ENCODE measurements at places on chromosomes 2 and 18. TPM values are rescaled to one million over a fixed set of nuclear protein-coding genes. Genes with fewer than 3 reads are reported as not detected.

DNA sequence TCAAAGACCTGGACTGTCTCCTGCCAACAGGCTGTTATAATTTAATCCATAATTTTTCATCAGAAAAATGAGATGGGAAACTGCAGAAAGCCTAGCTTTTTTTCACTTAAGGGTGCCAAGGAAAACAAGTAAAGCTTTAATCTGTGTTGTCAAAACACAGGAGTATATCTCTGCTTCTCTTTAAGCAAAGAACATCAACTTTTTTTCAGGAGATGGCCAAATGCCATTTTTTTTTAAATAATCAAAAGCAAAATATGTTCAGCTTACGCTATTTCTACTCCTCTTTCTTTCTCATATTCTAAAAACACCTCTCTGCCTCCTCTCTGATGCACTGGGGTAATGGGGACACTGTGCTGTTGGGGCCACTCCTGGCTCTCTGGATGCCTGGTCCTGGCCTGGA, 73.1 kb upstream of the NXPH2 start:
- no peak for DNase-seq

The PTH2R gene
- 0.37 TPM for total RNA-seq

DNA sequence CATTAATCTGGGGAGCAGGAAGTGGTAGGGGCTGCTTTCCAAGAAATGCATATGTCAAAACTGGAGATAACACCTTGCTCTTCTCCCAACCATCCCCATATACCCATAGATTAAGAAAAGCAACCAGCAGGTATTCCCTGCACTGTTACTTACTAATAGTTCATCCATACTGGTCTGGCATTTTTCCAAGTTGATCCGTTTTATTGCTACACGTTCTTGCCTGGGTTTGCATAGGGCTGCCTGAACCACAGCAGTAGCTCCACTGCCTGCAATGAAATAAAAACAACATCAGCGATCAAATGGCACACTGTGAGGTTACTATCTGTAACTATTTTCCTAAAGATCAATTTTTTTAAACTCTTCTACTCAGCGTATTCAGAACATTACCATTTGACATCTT, 65.6 kb downstream of the STK39 start:
- no peak for DNase-seq

DNA sequence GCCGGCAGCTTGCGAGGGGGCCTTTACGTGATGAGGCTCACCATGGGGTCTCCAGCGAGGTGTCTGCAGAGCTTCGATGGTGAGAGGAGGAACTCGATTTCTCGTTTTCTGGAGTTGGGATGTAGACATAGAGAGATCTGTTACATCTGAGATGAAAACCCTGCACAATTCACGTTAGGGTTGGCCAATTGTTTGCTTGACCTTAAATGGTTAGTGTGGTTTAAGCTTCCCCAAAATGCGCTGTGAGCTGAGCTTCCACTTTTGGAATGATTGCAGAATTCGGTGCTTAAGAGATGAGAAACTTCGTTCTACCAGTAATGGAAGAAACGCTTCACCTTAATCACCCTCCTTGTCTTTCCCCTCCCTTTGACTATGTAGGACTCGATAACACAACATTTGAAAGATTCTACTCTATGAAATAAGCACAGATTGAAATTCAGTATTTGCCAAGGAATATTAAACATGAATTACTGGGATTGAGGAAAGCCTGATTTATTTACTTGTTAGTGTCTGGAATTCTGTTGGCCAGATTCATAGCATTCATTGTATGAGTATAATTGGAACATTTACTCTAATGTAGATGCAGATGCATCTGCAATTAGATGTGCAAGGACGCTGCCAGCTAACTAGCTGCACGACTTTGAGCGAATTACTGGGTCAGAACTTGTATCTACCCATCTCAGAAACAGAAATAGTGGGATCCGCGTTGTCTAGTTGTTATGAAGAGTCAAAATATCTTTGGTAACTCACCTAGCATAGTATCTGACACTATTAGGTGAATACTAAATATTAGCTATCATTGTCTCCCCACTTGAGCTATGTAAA, 1.6 kb upstream of the KLF7 start:
- no peak for DNase-seq

DNA sequence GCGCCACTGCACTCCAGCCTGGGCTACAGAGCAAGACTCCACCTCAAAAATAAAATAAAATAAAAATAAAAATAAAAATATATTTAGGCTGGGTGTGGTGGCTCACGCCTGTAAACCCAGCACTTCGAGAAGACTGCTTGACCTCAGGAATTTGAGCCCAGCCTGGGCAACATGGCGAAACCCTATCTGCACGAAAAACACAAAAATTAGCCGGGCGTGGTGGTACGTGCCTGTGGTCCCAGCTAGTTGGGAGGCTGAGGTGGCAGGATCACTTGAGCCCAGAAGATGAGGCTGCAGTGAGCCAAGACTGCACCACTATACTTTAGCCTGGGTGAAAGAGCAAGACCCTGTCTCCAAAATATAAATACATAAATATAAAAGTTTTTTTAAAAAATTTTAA, 6.4 kb downstream of the RTN4 start:
- DNase-seq, result no peak

DNA sequence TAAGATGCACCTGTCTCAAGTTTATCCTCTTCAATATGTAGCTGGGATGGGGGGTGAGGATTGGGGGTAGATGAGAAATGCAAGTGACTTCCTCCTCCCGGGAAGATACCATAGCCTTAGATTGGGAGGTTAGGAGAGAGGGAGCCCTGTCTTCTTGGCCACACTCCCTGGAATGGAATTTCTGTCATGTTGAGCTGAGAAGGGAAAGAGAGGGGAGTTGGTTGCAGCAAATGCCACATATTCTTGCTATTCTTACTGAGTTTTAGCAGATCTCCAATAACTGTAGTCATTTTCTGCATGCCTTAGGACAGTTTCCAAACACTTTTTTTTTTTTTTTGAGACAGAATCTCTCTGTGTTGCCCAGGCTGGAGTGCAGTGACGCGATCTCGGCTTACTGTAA, 35.9 kb downstream of the TAF4B start:
- DNase-seq, result no peak

DNA sequence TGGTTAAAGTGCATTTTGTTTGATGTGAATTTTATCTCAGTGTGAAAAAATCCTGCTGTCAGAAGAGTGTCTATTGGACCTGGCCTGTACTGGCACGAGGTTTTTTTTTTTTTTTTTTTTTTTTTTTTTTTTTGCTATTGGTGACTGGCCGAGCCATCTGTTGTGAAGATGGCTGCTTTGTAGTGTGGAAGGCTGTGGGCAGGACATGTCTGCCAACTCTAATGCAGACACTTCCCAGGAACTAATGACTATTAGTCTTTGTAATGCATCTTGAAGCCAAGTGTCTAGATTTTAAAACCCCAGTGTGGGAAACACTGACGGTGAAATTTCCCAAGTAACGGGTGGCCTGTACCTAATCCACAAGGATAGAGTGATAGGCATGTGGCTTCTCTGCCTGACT, 34.3 kb downstream of the ZAP70 start:
- DNase-seq, result no peak

DNA sequence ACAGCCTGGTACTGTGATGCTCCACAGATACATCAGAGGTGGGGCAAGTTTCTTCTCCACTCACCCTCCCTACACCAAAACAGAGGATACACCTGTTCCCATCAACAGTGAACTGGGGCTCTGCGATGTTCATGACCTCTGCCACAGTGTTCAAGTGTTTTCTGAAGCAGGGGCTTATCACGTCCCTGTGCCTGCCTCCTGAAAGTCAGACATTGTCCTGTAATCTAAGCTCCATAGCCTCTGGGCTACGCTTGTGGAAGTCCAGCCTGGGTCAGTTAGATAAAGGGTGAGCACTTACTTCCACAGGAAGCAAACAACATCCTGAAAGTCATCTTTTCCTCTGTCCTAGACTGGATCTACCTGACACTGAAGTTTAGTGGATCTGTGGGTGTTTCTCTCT, 20.2 kb upstream of the MRO start:
- DNase-seq, result no peak

GRCh38 chr2:55951533-55951932, 28.0 kb upstream of the EFEMP1 start:
- DNase-seq, result no peak

DNA sequence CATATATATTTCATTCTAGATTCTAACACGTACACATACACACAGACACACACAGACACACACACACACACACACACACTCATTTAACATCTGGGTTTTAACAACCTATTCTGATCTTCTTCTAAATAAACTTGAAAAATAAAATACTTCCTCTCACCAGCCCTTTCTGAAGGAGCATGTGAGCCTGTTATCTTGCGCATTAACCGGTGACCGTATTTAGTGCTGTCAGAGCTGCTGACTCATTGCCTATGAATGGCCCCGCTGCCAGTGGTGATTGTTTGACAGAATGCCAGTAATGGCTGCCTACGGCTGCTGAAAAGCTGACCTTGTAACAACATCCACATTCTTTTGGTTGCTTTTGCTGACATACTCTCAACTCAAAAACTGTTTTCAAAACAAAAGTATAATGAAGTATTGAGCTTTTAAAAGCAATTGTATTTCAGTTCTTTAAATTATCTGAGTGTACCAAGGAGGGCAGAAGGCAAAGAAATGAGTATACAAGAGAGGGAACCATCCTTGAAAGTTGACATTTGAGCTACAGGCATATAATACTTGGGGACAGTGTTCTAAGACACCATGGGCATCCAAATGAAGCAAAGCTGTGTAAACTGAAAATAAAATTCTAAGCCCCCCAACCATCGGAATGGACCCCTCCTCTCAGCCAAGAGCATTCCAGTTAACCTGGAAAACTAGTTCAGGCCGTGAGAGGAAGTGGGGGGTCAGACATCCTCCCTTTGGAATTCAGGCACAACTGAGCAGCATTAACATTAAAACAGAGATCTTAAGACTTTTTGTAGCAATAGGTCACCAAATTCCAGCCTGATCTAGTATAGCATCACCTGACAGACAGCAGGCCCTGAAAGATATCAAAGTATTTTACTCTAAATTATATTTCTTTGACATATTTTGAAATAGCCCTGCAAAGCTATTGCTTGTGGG, 50.2 kb upstream of the DTNA start:
- DNase-seq, result peak; percentile 91

GRCh38 chr2:38164881-38165280, 88.9 kb upstream of the CYP1B1 start:
- DNase-seq, result no peak

DNA sequence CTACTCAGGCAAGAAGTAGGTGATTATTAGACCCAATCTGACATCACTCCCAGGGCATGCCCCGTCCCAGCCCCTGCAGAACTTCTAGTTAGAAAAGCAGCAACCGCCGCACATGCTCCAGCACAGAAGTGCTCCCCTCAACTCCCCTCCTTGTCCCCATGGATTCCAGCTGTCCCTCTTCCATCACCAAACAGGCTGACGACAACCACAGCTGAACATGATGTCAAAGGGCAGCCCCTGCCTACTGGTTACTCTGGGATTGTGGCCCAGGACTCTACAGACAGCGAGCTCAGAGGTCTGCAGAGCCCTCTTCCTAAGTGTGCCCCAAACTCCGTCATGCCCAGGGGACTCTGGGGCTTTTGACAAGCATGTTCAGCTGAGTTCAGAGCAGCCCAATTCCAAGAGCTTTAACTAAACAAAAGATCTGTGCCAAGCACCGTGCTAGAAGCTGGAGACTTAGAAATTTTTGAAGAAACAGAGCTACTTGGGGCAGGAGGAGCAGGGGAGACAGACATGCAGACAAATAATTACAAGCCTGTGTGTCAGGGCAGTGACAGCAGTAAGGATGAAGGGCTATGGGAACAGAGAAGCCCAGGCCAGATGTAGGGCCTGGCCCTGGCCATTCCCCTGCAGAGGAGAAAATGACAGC, 148.1 kb downstream of the BCL11A start:
- DNase-seq, result no peak

DNA sequence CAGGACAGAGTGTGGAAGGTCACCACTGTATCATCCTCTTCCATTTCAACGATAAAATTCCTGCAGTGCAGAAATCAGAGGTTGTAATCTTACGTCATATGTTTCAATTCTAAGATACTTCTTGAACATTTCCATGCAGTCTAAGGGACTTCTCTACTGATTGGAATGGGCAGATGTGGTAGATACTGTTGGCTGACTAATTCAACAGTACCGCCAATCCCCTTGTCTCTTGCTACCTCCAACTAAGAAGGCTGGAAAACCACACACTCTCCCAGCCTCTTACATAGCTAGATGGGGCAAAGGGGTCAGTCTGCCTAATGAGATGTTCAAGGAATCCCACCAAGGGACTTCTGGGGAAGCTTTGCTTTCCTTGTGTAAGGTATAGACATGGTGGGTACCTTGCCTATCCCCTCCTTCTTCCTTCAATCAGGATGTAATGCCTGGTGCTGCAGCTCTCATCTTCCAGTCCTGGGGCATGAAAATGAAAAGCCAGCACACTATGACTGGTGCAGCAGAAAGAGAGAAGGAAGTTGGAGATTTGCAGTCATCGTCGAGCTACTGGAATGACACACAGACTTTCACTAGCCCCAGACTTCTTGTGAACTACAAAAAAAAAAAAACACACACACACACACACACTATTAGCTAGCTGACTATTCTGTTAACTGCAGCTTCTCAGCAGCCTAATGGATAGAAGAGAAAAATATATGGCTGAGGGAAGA, 84.1 kb downstream of the ALPK2 start:
- no peak for DNase-seq

The REG1B gene
- not detected for total RNA-seq

The MC4R gene
- total RNA-seq, result not detected

- DNase-seq, result no peak
Observed at GRCh38 chr18:64165906-64166305, 17.0 kb upstream of the LINC00305 start.

- DNase-seq, result peak; percentile 68
Observed at GRCh38 chr2:11499081-11499743, 33.3 kb upstream of the E2F6 start.

DNA sequence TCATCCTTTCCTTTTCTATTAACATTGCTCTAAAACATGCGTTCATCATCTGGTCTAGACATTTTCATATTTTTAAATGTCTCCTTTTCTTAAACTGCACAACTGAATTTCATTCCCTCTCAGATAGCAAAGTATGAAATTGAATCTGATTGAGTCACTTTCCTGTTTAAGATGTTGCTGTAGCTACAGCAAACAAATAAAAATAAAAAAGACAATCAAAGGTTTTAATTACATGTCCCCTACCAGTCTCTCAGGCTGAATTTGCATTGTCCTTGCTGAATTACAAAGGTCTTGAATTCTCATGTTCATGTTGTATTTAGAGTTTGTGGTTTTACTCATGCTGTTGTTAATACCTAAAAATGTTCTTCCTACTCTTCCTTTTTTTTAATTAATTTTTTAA, 537.9 kb upstream of the LRATD1 start:
- no peak for DNase-seq

The C2orf78 gene
- not detected for total RNA-seq

The BCL11A gene
- 17.6 TPM for total RNA-seq

DNA sequence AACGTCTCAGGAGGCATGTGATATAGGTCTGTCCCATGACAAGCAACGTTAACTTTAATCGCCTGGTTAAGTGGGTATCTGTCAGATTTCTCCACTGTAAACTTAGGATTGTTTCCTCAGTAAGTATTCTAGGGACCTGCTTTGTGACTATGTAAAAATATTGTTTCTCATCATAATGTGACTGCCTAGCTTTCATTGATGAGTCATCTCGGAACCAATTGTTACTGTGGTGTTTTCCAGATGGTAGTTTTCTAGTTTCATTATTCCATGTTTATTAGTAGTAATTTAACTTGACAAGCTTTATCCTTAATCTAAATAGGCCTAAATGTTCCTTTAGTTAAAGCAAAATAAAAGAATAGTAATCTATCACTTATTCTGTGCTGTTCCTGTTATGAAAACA, 28.2 kb upstream of the GATA6 start:
- no peak for DNase-seq

The TYW5 gene
- 16.3 TPM for total RNA-seq

The SRBD1 gene
- total RNA-seq, result 20.2 TPM

The SERPINB2 gene
- not detected for total RNA-seq

- DNase-seq, result no peak
Observed at GRCh38 chr2:234710587-234710986, 213.7 kb upstream of the ARL4C start.

The MERTK gene
- 22.3 TPM for total RNA-seq

Data from endodermal cell (in vitro differentiated cells).